Hippocampal formation (tissue), 2 donors: ENCODE measurements at places on chromosomes 5 and 9.

DNA sequence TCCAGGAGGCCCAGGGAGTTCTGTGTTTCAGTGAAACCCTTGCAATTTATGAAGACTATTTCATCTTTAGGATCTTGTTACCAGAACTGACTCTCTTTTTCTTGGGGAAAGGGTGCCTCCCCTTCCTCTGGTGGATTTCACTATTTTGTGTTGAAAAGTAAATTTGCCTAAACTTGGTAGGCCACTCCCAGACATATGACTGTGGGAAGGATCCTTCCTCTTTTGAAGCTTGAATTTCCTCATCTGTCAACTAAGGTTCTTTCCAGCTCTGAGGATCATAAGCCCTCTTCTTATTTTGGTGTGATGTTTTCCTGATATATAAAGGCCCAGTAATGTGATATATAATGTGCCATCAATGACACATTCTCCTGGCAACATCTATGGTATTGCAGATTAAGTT lies 59.1 kb upstream of the ZFAND5 start:
- no peak for DNase-seq

DNA sequence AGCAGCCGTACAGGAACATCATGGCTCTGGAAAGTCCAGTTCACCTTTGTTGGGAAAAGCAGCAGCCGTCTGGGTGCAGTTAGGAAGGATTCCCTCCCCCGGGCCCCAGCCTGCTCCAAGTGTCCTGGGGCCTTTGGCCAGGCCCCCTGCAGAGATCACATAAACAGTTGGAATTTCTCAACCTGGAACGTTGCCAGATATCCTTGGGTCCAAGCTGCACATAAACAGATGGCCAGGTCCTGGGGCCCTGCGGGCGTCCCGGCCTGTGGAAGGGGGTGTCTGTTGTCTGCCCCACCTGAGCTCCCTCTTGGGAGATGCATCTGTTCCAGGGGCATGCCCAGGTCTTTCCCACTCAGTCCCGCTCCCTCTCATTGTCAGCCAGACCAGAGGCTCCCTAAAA lies 92.7 kb downstream of the COL5A1 start:
- DNase-seq = no peak

DNA sequence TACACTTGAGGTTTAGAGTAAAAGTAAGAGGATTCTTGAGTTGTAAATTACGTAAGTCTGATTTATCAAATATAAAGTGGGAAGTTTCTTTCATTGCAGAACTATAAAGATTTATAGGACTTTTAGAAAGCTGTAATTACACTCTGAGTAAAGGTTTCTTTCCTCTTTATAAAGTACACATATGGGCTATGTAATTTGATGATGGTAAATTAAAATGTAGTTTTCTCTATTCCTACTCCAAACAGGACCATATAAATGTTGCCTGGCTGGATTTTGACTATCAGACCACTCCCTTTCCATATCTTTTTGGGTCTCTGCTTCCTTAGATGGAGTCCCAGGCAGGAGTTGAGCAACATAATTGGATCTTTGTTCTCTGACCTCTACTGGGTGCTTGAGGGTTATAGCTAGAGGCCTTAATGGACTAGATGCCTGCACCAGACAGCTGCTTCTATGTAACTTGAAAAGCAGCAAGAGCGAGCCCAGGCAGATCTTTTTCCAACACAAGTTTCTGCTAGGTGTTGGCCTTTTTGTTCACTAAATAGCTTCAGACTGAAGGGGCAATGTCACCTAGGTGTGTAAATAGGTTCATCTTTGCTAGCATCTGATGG lies 11.4 kb upstream of the TEX48 start:
- DNase-seq = no peak

GRCh38 chr9:126147186-126147935 lies 179.3 kb upstream of the MVB12B start:
- DNase-seq = no peak

GRCh38 chr5:180742727-180743126 lies 2.9 kb upstream of the OR2Y1 start:
- DNase-seq = no peak

- DNase-seq = no peak
Measured at GRCh38 chr5:14946815-14947620, 75.4 kb upstream of the ANKH start.

- peak; percentile 40 for DNase-seq
Measured at GRCh38 chr9:95478335-95478734, 38.4 kb downstream of the PTCH1 start.
